Activated naive CD4-positive, alpha-beta T cell (primary cell): ENCODE measurements at places on chromosomes 1 and 21.

- DNase-seq = no peak
Measured at GRCh38 chr1:77858725-77859124, 29.7 kb upstream of the NEXN start.

- DNase-seq = no peak
Measured at GRCh38 chr1:229643996-229644745, 18.1 kb downstream of the URB2 start.

- no peak for DNase-seq
Measured at GRCh38 chr1:52127181-52128180, 14.4 kb upstream of the ZFYVE9 start.

DNA sequence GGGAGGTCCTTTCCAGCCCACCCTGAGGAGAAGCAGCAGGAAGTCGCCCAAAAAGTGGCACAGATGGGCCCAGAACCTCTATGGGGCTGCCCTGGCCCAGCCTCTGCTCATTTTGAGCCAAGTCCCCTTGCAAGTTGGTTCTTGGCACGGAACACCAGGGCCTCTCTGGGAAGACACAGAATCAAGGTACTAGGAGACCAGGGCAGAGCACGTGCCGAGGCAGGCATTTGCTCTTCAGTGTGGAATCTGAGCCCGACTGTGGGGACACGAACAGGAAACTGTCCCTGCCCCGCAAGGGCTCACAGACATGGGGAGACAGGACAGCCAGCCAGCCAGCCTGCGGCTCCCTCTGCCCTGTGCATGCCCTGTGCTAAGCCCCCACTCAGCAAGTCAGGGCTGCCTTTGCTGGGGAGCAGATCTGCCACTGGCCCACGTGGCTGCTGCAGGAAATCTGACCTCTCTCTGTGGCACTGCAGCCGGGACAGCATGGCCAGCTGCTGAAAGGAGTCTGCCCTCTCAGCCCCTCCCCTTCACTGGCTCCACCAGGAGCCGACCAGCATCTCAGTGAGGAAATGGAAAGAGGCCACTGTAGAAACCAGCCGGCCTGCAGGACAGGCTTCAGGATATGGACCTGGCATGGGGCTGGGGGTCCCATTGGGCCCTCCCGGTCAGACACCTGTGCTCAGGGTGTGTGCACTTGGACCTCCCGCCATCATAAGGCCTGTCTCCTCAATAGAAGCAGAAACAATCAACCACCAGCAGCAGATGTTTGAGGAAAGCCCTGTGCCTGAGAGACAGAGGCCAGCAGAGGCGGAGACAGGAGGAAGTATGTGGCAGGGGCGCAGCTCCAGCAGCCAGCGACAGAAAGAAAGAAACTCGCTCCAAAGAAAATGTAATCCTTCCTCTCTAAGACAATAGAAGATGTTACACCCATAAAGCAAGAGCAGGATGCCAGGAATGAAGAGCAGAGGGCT lies 3.7 kb downstream of the ARHGEF16 start:
- no peak for DNase-seq

- no peak for DNase-seq
Measured at GRCh38 chr1:233972951-233973635, 68.6 kb downstream of the SLC35F3 start.

DNA sequence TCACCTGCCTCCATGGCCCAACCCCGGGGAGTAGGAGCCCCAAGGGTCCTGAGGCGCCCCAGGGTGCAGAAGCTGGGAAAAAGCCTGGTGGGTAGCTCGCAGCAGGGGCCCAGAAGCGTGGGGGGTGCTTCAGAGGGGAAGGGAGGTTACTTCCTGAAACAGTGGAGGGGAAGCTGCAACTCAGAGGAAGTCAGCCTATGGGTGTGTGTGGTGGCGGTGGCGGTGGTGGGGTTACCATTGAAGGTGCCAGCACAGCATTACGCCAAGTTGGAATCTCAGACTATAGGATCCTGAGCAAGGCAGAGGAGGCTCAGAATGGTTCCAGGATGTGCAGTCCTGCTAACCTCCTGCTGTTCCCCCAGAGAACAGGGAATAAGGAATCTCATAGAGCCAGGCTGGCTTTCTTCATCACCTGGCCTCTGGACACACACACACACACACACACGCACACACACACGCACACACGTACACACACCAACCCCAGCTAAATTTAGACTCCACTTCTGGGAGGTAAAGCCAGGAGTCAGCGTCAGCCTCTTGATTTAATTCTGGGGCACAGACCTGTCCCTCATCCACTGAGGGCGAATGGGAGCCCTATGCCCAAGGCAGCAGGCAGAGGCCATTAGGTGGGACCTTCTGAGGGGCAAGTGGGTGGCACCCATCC lies 1.3 kb downstream of the DENND4B start:
- DNase-seq = peak; percentile 67

GRCh38 chr1:46697053-46697452 lies 21.9 kb downstream of the EFCAB14 start:
- DNase-seq = no peak

DNA sequence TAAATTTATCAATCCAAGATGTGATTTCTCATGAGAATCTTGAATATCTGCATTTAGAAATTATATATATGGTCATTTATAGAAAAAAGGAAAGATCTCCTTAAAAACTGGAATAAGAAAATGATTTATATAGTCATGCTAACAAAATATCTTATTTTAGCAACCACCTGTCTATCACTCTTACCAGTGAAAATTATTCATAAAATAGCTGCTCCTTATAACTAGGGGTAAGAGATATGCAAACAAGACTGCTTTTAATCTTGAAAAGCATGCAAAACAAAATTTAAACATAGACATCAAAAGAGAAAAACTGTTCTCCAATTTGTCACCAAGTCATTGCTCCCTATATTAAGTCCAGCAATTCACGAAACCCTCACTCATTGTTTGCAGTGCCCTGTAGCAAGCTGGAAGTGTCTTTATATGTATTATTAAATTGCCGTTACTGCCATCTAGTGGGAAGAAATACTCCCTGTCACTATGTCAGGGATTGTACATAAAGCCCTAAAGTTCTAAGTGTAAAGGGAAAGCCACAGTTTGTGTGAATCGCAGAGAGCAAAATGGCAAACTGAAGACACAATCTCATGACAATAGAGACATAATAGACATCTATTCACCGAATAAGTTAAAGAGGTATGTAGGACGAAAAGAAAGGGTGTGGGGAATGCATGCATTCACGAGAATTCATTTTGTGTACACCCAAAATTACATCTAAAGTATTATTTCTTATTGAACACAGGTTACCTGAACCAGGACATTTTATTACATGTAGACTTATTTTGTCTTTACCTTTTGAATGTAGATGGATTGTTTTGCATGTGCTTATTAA lies 600.5 kb downstream of the USP25 start:
- no peak for DNase-seq

- no peak for DNase-seq
Measured at GRCh38 chr1:42973286-42973685, 14.6 kb upstream of the SLC2A1 start.

GRCh38 chr1:224541901-224542630 lies 74.1 kb upstream of the CNIH3 start:
- DNase-seq = no peak

DNA sequence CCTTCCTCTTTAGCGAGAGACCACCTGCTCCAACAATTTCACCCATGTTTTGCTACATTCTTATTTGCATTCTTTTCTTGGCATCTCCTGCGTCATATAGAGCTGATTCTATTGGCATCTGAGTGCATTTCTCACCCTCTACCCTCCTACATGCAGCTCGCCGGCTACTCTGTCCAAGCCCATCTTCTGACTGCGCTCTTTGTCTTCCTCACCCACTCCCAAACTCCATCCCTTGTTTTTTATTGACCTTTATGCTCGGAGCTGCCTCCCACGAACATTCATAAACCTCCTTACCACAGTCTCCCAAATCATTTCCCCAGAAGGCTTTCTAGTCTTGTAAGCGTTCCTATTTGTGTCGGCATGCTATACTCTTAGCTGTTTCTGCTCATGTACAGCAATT lies 33.6 kb upstream of the FMN2 start:
- DNase-seq = no peak

DNA sequence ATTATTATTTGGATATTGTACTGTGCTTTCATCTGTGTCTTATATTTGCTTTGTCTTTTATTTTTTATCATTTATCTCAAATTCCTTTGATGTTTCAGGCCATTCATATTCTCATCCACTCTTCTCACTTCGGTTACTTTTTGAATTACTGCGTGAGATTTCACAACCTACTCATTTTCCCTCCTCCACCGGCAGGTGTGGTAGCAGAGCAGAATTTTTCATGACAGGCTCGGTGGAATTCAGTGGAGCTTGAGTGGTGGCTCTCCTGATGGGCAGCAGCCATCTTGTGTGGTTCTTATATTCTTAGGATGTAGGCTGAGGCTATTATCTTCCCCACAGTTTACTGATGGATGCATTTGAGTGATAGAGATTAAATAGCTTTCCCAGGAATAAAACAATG lies 92.3 kb upstream of the IVNS1ABP start:
- DNase-seq = no peak

GRCh38 chr1:57079454-57080157 lies 113.8 kb upstream of the C8B start:
- DNase-seq = no peak

- DNase-seq = no peak
Measured at GRCh38 chr1:50474859-50475809, 51.9 kb upstream of the DMRTA2 start.

- no peak for DNase-seq
Measured at GRCh38 chr1:23574265-23574754, 15.0 kb upstream of the ID3 start.

GRCh38 chr1:60108196-60108595 lies 34.6 kb upstream of the C1orf87 start:
- no peak for DNase-seq

DNA sequence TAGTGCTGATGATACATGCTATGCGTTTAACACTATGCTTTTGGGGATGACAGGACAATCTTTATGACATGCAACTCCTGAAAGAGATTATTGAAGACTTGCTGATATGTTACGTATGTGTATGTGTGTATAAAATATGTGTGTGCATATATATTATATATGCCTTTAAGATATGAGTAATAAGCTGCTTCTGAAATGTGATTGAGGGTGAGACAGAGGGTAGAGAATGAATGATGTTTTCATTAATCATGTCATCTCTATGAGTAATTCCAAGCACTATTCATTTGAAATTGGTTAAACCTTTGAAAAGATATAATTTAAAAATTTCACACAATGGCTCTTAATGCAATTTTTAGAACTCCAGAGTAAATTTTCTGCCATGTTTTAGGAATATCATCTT lies 5.8 kb downstream of the BCL9 start:
- DNase-seq = no peak

DNA sequence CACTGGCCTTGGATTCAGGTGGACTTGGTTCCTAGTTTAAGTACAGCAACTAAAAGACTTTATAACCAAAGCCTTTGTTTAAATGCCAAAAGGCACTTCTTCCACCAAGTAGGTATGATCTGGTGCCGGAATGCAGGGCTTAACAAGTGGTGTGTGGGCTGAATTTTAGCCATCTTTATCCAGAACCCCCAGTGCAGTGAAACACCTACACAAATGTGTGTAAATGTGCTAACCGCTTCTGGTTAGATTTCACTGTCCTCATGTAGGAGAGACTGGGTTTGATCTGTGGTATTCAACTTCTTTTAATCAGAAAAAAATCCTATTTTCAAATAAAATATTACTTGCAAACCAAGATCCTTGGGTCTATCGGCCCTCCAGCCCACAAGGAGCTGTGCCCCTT lies 10.3 kb downstream of the SLAMF1 start:
- no peak for DNase-seq

GRCh38 chr21:46515109-46515508 lies 56.4 kb downstream of the DIP2A start:
- DNase-seq = no peak

DNA sequence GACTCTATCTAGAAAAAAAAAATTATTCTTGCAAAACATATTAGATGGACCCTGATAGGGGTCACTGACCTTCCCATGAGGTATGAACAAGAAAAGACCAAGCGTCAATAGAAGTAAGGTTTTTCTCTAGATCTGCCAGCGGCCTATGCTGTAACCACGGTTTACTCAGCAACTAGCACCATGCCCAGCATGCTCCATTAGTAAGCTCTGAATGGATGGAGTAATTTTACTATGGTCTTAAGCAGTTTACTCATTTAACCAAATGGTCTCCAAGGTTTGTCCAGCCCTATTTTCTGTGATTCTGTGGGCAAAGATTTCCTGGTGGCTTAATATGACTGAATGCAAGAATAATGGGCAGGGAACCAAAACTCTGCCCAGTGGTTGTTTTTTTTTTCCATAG lies 113.9 kb downstream of the ADSS2 start:
- DNase-seq = no peak

- no peak for DNase-seq
Measured at GRCh38 chr1:245188403-245188802, 33.6 kb downstream of the KIF26B start.

GRCh38 chr1:99358770-99359169 lies 94.5 kb downstream of the PLPPR4 start:
- DNase-seq = no peak

DNA sequence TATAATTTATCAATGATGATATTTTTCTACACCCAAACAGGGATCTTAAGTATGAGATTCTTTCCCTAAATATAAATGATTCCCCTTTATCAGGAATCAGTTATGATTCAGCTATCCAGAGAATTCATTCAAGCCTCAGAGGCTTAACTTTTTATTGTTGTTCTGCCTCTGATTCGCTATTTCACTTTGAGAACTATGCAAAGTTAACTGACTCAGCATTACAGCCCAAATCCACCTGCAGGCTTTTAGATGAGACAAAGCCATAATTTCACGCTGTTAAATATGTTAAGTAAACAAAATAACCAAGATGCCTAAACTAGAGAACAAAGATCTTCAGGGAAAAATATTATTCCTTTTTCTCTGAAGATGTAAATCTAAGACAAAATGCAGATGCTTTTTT lies 8.5 kb downstream of the SCYL3 start:
- no peak for DNase-seq

DNA sequence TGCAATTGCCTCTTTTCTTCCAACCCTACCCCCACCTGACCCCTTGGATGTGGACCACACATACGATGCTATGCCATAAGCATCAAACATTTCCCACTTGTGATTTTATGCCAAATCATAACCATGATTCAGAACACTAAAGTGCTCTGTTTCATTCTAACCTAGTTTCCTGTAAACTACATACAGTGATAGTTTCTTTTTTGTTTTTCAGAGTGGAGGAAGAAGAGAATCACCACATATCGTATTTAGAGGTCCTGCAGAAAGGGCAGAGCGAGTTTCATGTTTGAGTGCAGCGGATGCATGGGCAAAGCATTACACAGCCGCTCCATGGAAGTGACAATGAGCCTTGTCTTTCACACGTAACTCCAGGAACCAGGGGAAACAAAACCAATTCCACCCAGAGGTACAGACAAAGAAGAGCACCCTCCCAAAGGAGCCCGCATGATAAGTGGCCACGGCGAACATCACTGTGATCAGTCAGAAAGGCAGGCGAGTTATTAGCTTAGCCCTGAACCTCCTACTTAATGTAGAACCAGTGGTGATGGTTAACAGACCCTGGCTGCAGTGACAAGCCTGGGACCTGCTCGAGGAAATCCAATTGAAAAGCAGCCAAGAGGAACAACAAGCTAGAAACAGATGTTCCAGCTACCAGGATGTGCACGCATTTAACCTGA lies 64.0 kb upstream of the ZNF281 start:
- DNase-seq = no peak

- DNase-seq = no peak
Measured at GRCh38 chr1:57770772-57771171, 346.9 kb upstream of the DAB1 start.

- DNase-seq = no peak
Measured at GRCh38 chr1:99176753-99177152, 87.5 kb upstream of the PLPPR4 start.
